ENCODE measurements at places on chromosomes 16 and 17.

DNA sequence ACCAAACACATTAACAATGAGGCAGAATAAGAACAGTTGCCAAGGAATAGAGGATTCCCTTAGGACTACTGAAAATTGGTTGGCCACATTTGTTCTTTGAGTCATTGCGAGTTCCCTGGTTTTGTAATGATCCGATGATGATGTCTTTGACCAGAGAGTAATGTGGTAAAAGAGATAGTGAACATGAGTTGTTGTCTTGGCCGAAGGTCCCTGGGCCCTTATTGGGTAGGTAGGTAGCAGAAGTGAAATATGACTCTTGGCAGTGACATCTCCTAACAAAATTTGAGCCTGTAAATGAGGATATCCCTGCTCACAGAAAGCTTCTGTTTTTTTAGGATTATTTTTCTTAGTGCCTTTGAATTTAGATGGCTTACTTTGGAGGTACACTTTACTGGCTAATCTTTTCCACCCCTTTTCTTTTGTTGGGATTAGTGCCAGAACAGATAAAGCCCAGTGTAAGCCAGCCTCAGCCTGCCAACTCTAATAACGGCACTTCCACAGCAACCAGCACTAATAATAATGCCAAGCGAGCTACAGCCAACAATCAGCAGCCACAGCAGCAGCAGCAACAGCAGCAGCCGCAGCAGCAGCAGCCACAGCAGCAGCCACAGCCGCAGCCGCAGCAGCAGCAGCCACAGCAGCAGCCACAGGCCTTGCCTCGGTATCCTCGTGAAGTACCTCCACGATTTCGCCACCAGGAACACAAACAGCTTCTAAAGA is 47.2 kb downstream of the TNRC6A start:
- peak; percentile 5 for DNase-seq

- DNase-seq = no peak
Observed at GRCh38 chr16:68627951-68628425, 17.1 kb upstream of the CDH3 start.

- no peak for DNase-seq
Observed at GRCh38 chr17:56292578-56292977, 139.3 kb downstream of the ANKFN1 start.

GRCh38 chr16:21610766-21611165 is 11.4 kb downstream of the METTL9 start:
- DNase-seq = no peak

DNA sequence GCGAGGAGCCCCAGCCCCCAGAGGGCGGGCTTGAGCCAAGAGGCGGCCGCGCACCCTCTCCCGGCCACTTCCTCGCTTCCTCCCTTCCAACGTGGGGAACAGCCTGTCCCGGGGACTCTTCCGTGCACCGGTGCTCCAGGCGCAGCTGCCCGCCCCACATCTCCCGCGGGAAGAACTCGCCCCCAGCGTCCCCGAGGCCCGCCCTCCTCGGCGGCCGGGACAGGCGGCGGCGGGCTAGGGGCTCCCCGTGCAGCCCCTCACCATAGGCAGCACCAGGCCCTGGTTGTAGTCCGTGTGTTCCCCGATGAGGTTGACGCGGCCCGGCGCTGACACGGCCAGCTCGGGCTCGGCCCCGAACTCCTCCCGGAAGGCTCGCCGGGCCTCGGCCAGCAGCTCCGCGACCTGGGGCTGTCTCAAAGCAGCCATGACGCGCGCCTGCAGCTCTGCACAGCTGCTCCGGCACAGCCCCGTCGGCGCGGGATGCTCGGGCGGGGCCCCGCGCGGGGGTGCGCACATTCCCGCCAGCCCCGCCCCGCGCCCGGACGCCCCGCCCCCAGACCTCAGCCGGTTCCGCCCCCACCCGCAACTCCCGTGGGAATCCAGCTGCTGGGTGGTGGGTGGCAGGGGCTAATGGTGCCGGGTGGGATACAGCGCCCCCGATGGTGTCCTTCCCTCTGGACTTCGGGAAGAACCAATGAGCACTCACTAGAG is at the start of gene GALK1:
GALK1 (minus strand) TSS at position 482 of the 711 bp plus-strand sequence; CDS start at position 426, 56 bp downstream.
- DNase-seq = peak; percentile 55

GRCh38 chr17:57560319-57560705 is 184.8 kb downstream of the CCDC182 start:
- no peak for DNase-seq

GRCh38 chr17:78993241-78993956 is 13.7 kb upstream of the LGALS3BP start:
- no peak for DNase-seq

- no peak for DNase-seq
Observed at GRCh38 chr16:28858421-28858820, 5.2 kb upstream of the SH2B1 start.

DNA sequence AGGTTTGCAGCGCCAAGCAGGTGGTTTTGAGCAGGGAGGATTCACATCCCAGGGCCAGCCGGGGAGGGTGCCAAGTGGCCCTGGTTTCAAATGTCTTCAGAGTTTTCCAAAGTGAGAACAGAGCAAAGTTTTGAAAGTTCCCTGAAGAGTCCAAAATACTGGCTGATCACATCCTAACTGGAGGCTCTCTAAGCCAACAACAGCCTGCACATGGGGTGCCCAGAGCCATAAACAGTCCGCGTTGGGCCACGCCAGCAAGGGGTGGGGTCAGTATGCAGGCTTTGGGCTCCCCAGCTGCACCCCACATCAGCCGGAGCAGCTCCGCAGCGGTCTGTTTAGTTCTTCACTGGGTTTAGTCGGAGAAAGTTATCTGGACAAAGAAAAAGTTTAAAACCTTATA is 150.9 kb downstream of the C16orf95 start:
- no peak for DNase-seq

GRCh38 chr17:48718227-48718760 is 4.0 kb downstream of the PRAC1 start:
- no peak for DNase-seq

- DNase-seq = no peak
Observed at GRCh38 chr16:78362524-78363135, 263.2 kb downstream of the WWOX start.

GRCh38 chr17:13593021-13593751 is 8.5 kb downstream of the HS3ST3A1 start:
- no peak for DNase-seq

DNA sequence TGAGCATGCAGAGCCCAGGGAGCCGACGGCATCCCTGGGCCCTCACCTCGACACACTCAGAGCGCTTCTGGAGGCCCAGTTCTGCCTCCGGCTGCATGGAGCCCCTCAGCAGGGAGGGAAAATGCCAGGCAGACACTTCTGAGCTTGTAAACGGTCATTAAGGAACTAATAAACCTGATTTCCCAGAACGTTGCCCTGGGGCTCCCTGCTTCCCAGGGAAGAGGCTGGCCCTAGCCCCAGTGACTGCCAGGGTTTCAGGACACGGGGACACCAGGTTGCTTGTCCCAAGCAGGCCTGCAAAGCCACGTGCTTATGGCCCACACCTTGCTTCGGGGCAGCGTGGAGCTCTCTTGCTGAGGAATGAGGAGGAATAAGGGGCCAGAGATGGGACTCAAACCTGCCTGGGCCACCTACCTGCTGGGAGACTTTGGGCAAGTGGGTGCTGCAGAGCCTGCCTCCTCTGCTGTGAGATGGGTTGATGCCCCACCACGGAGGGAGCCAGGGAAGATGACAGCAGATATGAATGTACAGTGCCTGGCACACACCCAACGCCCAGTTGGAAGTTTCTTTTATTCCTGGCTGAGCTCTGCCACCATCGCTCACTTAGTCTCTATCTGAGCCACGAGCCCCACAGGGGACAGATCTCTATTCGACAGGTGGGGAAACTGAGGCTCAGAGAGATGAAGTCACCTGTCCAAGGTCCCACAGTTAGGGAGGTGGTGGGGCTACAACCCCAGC is 5.4 kb downstream of the RHBDF2 start:
- no peak for DNase-seq

GRCh38 chr17:68185820-68186219 is 62.0 kb upstream of the AMZ2 start:
- no peak for DNase-seq

DNA sequence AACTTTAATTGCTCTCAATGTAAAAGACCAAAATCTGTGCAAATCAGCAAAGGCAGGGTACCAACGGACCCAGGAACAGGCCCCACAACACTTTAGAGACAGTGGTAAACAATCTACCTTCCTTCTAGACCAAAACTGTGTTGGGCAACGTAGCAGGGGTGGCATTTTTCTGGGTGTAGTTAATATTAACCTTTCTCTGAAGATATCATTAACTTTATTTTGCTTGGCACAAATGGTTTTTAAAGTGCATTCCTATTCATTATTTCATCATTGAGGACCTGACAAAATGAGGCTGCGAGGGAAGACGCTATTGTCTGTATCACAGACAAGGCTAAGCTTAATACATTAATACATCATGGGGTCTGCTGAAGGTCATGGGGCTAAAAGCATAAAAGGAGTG is 37.9 kb upstream of the TRAP1 start:
- DNase-seq = no peak

DNA sequence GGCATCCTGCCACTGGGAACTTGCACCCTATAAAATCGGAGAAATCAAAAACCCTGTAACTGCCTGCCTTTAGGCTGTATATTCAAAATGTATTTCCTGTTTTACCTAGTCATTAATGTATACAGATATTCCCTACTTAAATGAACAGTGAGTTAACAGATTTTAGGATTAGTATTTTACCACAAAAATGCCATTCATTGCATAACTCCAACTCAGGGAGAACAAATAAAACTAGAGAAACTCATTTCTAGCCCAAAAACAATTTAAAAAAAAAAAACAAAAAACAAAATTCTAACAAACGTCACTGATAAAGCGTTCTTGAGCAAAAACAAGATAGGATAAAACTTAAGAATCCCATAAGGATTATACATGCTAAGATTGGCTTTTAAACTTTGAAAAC is 3.7 kb upstream of the DHX33 start:
- DNase-seq = no peak

- no peak for DNase-seq
Observed at GRCh38 chr16:17377360-17378324, 93.1 kb downstream of the XYLT1 start.

DNA sequence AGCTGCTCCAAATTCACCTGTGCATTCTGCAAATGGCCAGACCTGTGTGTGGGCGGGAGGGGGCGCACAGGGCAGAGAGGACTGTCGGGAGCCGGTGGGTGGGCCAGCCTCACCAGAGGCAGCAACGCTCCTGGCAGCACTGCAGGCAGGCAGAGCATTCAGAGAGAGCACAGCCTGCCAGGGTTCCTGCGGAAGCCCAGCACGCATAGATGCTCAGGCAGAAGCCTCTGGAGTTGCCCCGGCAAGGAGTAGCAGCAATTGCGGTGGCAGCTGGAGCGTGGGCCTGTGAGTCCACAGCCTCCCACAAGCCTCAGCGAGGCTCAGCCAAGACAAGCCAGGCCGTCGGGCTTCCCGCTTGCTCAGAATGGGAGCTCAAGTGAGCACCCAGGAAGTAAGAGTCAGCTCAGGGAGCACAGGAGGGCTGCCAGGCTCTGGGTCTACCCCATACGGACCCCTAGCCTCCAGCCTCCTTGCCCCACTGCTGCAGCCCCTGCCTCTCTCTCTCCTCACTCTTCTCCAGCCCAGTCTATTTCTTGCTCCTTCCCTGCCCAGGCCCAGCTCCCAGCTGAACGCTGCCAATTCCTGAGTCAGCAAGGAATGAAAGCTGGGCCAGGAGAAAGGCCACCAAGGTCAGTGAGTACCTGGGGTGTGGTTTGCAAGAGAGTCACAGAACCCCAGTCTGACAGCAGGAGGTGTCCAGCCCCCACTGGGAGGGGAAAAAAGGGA is 9.6 kb downstream of the EMC6 start:
- DNase-seq = peak; percentile 73

- DNase-seq = no peak
Observed at GRCh38 chr16:85593494-85594221, 19.5 kb upstream of the GSE1 start.

DNA sequence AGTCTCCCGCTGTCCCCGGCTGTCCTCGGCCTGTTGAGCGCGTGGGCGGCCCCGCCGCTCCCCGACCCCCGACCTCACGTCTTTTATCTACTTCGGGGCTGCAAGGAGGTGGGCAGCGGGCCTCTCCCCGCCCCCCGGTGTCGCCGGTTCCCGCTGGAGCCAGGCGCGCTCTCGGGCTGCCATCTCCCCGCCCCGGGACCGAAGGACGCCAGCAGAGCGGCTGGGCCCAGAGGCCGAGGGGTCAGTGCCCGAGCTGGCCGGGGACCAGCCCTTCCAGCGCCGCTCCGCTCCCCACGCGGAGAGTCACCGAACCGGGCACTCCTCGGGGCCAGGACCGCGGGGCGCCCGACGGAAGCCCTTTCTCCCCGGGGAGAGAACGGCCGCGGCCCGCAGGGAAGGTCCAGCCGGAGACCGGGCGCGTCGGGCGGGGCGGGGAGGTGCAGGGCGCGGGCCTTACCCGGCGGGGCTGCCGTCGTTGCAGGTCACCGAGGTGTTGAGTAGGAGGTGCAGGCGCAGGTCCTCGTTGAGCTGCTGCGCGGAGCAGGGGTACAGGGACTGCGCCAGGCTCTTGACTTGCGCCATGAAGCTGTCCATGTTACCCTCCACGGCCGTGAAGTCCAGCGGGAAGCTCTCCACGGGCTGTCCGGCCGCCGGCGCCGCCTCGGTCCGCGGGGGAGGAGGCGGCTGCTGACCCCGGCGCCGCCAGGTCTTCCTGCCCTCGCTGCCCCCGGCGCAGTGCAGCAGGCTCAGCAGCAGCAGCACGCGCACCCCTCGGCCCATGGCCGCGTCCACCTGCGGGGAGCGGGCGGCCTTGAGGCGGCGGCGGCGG is 643 bp downstream of the NOTUM start:
- no peak for DNase-seq

- DNase-seq = no peak
Observed at GRCh38 chr17:57782647-57783337, 37.7 kb upstream of the CCDC182 start.

GRCh38 chr17:3636154-3636907 is at the start of the genes CTNS and SHPK:
CTNS (plus strand) TSS chr17:3636760; CDS start chr17:3640207, 3,447 bp downstream.
SHPK (minus strand) TSS chr17:3636250; CDS start chr17:3636219, 31 bp downstream.
- peak; percentile 98 for DNase-seq

DNA sequence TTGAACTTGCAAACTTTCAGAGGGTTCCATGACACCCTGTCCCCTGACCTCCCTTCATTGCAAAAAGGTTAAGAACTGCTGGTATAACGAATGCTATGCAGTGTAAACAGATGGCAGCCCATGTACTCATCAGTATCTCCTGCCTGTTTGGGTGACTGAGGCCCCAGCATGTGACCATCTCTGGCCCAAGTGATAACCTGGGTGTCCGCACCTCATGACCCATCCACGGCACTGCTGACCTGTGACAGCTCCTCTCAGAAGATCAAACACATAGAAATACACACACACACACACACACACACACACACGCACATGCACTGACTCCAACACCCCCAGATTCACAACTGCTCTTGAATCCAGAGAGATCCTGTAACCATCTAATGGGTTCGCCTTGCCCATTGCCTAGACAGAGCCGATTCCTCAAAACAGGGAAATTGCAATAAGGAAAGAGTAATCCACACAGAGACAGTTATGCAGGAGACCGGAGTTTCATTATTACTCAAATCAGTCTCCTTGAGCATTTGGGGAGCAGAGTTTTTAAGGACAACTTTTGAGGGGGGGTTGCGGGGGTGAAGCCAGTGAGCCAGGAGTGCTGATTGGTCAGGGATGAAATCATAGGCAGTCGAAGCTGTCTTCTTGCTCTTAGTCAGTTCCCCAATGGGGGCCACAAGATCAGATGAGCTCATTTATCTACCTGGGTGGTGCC is 11.3 kb upstream of the PHOSPHO1 start:
- no peak for DNase-seq

Measured in occipital lobe (tissue), 3 donors.